HCT116 (cell line): ENCODE measurements at places on chromosomes 12 and 14. TPM values are rescaled to one million over a fixed set of nuclear protein-coding genes. Genes with fewer than 3 reads are reported as not detected.
A peak's percentile ranks its signal among the peaks of the same experiment; 100 is the strongest.

- no peak overlapping the region for H3K4me3 ChIP-seq
- H3K27ac ChIP-seq, result no peak overlapping the region
- no peaks in the 10 kb centered on the region for H3K4me1 ChIP-seq
These were observed 8.1 kb downstream of the PNP start for GRCh38 chr14:20477211-20477876.

GRCh38 chr12:15600223-15600935 is 188.8 kb downstream of the EPS8 start:
- peaks cover 3% of the 10 kb centered on the region; the same call in 1 of the 2 replicates for H3K4me1 ChIP-seq
- H3K27me3 ChIP-seq, result no peaks in the 10 kb centered on the region
- no peak for DNase-seq
- no peak overlapping the region for H3K27ac ChIP-seq

GRCh38 chr14:74105381-74105780 is 20.6 kb downstream of the LIN52 start:
- no peaks in the 10 kb centered on the region for H3K27me3 ChIP-seq
- DNase-seq, result no peak
- 0 out of 2 replicates have a peak, but pooled peaks cover 2% of the 10 kb centered on the region for H3K36me3 ChIP-seq
- no peaks in the 10 kb centered on the region for H3K4me1 ChIP-seq
- H3K27ac ChIP-seq, result no peak overlapping the region

DNA sequence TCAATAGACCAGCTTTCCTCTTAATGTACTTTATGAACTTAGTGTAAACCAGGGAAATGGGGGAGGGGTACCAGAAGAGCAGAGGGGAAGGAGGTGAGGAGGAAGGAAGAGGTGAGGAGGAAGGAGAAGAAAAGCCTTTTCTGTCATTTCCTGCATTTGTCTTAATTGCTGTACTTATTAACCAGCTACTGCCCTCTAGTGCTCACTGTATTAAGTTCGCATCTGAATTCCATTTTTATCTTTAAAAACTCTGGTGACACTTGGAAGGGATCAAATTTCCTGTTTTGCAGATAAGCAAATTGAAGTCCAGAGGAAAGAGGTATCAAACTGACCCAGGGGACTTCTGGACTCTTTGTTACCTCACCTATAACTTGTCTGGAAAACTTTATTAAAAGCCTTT is 22.2 kb downstream of the MANSC1 start:
- H3K27ac ChIP-seq, result no peak overlapping the region
- no peaks in the 10 kb centered on the region for H3K27me3 ChIP-seq
- H3K4me1 ChIP-seq, result peaks cover 5% of the 10 kb centered on the region; the same call in 1 of the 2 replicates
- H3K4me3 ChIP-seq, result no peak overlapping the region
- peak; percentile 62 for DNase-seq
- no peaks in the 10 kb centered on the region for H3K36me3 ChIP-seq

PRMT5 gene
- 186 TPM for total RNA-seq

GRCh38 chr14:21771671-21772070 is 98.1 kb upstream of the OR4E1 start:
- no peaks in the 10 kb centered on the region for H3K36me3 ChIP-seq
- H3K27ac ChIP-seq, result no peak overlapping the region
- peaks cover 20% of the 10 kb centered on the region for H3K27me3 ChIP-seq

ACVRL1 gene
- total RNA-seq, result 2.5 TPM
